ENCODE measurements at places on chromosomes 12 and 14. TPM values are rescaled to one million over a fixed set of nuclear protein-coding genes. Genes with fewer than 3 reads are reported as not detected.

Gene SSTR1
- total RNA-seq, result 0.77 TPM

Gene CBLN3
- total RNA-seq, result 1.5 TPM

Gene PRB2
- total RNA-seq, result not detected

Gene OR6C68
- not detected for total RNA-seq

Gene KLRK1
- not detected for total RNA-seq

Gene TDRD9
- total RNA-seq, result 2.5 TPM

Gene PSMA3
- total RNA-seq, result 66.8 TPM

Gene SMIM41
- total RNA-seq, result not detected

Gene ERBB3
- total RNA-seq, result 0.38 TPM

Gene POTEG
- not detected for total RNA-seq

Gene GPR137C
- 0.58 TPM for total RNA-seq

Gene STAC3
- total RNA-seq, result 1.1 TPM

Gene SLC5A8
- not detected for total RNA-seq

Gene DTX3
- total RNA-seq, result 14.7 TPM

Gene C12orf56
- 0.19 TPM for total RNA-seq

Gene ADAMTS20
- not detected for total RNA-seq

Gene CARMIL3
- total RNA-seq, result not detected

Gene DAO
- not detected for total RNA-seq

Gene MEG3
- 112 TPM for total RNA-seq

Gene KRT73
- not detected for total RNA-seq

Gene PRH2
- total RNA-seq, result not detected

Gene FAM90A1
- 0.28 TPM for total RNA-seq

Gene RPS29
- total RNA-seq, result 3,333 TPM

Gene GLIPR1L2
- total RNA-seq, result 0.19 TPM

Gene AVPR1A
- 0.56 TPM for total RNA-seq

Gene ERC1
- 40.3 TPM for total RNA-seq

Gene SCFD1
- 119 TPM for total RNA-seq

Gene CD4
- 0.28 TPM for total RNA-seq

Gene SPX
- total RNA-seq, result 0.38 TPM

Gene BCL2L14
- total RNA-seq, result not detected

Gene PIANP
- under 0.01 TPM for total RNA-seq

Gene SLC38A6
- 61.2 TPM for total RNA-seq

Gene LRRIQ1
- 0.38 TPM for total RNA-seq

Gene ASCL1
- total RNA-seq, result not detected

Gene MYF6
- total RNA-seq, result not detected

Gene ALG10
- 4.2 TPM for total RNA-seq

Gene TAS2R7
- not detected for total RNA-seq

Gene RDH12
- total RNA-seq, result not detected

Gene KRT75
- not detected for total RNA-seq

Gene PLBD1
- 2.8 TPM for total RNA-seq

Gene KIF5A
- total RNA-seq, result 0.28 TPM

Gene PRIMA1
- total RNA-seq, result not detected

Gene GPX2
- total RNA-seq, result not detected

Gene MMP17
- total RNA-seq, result 8.5 TPM

Gene GPRC5A
- total RNA-seq, result 18.6 TPM

Gene MYO1A
- total RNA-seq, result under 0.01 TPM

Gene TAS2R19
- 7.3 TPM for total RNA-seq

Gene CLEC2A
- not detected for total RNA-seq

Gene ZNF26
- 10.9 TPM for total RNA-seq

Gene DLGAP5
- 53.7 TPM for total RNA-seq

Gene PROX2
- not detected for total RNA-seq

Gene HSPA2
- 2.3 TPM for total RNA-seq

Gene TAS2R8
- not detected for total RNA-seq

Gene ESPL1
- total RNA-seq, result 10.0 TPM
